Stimulated activated CD4-positive, alpha-beta T cell treated with anti-CD3 and anti-CD28 coated beads, Interleukin-1b, Interleukin-23, amount 100 ng/mL, for 1 hour (primary cell): ENCODE measurements at places on chromosomes 5 and 9.

GRCh38 chr5:134577022-134577795 lies 51.7 kb downstream of the JADE2 start:
- DNase-seq, result no peak

- no peak for DNase-seq
These were observed 508.9 kb downstream of the NTRK2 start for GRCh38 chr9:85178474-85178873.

DNA sequence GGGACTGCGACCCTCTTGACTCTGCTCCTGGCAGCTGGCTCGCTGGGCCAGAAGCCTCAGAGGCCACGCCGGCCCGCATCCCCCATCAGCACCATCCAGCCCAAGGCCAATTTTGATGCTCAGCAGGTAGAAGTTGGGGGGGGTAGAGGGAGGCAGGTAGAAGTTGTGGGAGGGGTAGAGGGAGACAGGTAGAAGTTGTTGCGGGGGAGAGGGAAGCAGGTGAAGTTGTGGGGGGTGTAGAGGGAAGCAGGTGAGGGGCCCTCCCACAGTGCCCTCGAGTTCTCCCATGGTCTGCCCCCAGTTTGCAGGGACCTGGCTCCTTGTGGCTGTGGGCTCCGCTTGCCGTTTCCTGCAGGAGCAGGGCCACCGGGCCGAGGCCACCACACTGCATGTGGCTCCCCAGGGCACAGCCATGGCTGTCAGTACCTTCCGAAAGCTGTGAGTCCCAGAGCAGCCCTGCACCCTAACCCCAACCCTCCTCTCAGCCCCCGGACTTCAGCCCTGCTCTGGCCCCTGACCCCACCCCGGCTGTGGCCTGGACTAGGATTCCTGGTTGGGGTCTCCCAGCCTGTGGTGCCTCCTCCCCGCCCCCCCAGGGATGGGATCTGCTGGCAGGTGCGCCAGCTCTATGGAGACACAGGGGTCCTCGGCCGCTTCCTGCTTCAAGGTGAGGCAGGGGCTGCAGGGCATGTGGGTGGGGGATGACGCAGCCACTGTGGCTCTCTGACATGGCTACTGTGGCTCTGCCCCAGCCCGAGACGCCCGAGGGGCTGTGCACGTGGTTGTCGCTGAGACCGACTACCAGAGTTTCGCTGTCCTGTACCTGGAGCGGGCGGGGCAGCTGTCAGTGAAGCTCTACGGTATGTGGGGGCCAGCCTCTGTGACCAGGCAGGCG lies 537 bp downstream of the C8G start:
- no peak for DNase-seq

DNA sequence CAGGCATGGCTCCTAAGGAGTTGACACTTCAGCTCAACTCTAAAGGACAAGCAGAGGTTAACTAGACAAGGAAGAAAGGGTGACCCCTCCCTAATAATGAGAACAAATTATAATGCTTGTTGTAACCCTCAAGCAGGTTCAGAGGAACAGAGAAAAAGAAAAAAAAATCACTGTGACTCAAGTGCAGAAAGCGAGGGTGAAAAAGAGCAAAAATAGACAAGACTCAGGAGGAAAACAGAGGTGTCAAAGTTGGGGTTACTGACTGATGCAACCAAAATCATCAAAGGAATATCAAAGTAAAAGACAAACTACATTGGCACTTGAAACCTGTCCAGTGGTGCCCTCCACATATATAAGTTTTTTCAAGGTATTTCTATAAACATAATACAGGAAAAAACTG lies 28.4 kb downstream of the FBXW11 start:
- no peak for DNase-seq

- DNase-seq, result no peak
These were observed 3.3 kb upstream of the TSC1 start for GRCh38 chr9:132947756-132948155.

GRCh38 chr9:77876590-77876989 lies 155.0 kb downstream of the GNAQ start:
- DNase-seq, result no peak

DNA sequence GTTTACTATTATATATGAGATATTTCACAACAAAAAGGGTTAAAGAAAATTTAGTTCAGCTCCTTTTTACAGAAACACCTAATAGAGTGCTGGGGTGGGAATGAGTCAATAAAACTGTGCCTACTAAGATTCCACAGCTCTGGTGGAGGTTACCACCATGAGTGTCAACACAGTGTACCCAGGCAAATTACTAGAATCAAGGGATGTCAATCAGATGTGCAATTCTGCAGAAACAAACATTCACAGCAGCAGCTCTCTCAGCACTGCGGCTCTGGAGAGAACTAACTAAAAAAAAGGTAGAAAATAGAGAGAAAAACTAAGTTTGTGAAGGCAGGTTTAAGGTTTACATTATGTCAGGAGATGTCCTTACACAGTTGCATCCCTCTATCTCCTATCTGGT lies 1313.0 kb downstream of the MAT2B start:
- DNase-seq, result no peak

DNA sequence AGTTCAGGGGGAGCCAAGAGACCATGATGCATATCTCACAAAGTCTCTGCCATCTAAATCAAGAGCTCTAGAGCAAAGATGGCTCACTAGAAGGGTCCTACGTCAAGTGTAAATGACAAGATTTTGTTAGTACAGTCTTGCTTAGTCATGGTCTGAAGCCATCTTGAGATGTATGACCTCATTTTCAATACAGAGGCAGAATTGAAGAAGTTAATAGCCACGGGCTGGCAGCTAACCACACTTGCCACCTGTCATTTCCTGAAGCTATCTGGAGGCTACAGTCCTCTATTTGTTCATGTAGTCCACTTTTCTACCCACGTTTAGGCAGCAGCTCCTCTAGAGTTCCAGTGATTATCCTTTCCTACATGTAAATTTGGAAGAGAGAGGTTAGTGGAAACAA lies 231.7 kb upstream of the CDH12 start:
- DNase-seq, result no peak

DNA sequence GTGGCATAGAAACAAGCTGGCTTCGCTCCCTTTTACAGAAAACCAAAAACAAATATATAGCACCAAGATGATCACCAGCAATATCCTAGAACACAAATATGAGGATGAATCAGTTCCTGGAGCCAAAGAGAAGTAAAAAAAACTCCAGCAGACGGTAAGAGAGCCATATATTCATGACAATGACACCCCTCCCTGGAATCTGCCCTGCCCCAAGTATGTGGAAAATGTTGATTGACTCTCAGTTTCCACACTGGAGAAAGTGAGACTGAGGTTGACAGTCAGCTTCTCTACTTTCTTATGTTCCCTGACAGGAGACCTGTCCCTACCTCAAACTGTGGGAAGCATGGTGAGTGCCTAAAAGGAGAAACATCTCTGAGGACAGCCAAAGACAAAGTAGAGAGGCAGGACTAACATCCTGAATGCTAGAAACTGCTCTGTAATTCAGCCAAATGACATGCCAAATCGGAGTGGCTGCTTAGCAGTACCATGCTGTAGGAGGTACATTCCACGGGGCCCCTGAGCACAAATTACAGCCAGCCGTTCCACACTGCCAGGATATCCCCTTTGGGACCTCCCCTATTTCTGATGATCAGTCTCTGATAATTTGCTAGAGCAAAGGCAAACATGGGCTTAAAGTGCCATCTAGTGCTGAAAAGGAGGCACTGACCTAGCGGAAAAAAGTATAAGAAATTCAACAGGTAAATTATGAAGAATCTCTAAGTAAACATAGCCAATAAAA lies 424.0 kb upstream of the RGMB start:
- DNase-seq, result no peak

- DNase-seq, result no peak
These were observed 500.2 kb upstream of the ADAMTS16 start for GRCh38 chr5:4639946-4640345.

DNA sequence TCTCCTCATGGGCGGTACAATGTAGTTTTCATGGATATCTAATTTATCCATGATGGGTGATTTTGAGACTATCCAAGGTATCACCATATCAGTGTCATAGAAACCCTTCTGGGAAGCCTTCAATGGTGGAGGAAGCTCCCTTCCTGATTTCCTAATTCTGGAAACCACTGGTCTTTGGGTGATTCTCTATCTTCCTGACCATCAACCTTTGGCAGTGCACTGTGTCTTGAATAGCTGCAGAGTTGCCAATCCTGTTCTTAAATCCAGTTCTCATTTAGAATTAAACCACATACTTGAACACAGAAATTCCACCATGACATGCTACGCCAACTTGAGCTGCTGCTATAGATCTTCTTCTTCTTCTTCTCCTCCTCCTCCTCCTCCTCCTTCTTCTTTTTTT lies 161.7 kb upstream of the KLF9 start:
- DNase-seq, result no peak

- DNase-seq, result no peak
These were observed 14.1 kb downstream of the SLC6A7 start for GRCh38 chr5:150203832-150204589.

GRCh38 chr5:15044521-15044920 lies 172.9 kb upstream of the ANKH start:
- DNase-seq, result no peak

- DNase-seq, result no peak
These were observed 28.4 kb upstream of the GPR150 start for GRCh38 chr5:95591490-95591901.
